ENCODE measurements at places on chromosomes 11 and 22.

DNA sequence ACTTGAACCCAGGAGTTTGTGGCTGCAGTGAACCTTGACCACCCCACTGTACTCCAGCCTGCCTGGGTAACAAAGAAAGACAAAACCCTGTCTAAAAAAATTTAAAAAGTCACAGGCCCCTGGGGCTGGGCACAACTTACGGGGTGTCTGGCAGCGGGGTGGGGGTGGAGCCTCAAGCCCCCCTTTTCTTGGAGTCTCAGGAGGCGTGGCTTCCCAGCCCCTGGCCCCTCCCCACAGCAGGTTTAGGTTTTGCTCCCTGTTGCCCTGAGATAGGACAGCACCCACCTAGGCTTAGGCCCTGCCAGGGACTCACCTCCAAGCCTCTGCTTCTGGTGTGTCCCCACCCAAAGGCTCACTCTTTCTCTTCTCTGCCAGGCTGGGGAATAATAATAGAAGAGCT lies 22.4 kb downstream of the MGAT3 start:
- DNase-seq, result no peak

DNA sequence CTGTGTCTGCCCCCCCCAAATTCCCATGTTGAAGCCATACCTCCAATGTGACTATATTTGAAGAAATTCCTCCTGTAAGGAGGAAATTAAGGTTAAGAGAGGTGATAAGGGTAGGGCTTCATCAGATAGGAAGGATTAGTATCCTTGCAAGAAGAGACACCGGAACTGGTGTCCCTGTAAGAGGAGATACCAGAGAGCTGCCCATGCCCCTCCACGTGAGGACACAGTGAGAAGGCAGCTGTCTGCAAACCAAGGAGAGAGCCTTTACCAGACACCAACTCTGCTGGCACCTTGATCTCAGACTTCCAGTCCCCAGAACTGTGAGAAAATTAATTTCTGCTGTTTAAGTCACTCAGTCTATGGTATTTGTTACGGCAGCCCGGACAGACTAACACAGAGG lies 109.3 kb downstream of the ARFGAP2 start:
- no peak for DNase-seq

DNA sequence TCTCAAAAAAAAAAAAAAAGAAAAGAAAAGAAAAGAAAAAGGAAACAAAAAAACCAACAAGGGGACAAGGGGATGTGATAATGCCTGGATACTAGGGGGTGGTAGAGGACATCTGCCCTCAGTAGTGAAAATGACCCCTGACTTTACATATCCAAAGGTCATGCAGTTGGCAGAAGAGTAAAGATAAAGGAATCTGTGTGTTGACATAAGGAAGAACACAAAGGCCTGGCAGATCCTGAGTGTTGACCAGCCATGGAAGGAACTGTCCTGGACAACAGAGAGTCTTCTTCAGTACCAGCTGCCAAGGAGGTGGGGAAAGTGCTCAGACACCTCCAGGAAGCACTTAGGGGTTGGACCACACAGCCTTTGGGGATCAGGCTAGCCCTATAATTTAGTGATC lies 12.6 kb downstream of the SLC43A1 start:
- DNase-seq, result no peak

DNA sequence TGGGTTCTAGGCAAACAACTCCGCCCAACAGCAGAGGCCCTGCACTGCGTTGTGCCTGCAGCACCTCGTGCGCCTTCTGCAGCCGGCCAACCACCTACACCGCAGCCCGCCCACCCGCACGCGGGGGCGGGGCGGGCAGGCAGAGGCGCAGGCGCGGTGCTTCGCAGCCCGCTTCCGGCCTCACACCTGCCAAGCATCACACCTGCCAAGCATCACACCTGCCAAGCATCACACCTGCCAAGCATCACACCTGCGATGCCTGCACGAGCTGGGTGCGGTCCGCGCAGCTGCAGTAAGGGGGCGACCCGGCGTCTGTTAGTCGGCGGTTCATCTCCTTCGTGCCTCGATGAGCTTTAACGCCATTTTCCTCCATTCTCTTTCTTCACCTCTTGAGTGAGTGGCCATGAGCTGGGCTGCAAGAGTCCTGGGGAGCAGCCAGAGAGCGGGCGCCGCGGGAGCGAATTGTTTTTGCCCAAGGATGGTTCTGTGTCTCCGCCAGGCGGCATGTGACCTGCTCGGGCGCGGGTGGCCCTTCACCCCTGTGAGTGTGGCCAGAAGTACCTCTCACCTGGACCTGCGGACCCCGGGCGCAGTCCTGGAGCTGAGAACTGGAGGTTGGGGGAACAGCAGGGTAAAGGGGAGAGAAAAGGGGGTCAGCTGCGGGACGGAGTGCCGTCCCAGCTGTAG lies at the start of gene LDHAL6A:
Gene LDHAL6A (plus strand): TSS at position 171 of the 687 bp plus-strand sequence. CDS start 825 bp downstream, outside the sequence.
- no peak for DNase-seq

DNA sequence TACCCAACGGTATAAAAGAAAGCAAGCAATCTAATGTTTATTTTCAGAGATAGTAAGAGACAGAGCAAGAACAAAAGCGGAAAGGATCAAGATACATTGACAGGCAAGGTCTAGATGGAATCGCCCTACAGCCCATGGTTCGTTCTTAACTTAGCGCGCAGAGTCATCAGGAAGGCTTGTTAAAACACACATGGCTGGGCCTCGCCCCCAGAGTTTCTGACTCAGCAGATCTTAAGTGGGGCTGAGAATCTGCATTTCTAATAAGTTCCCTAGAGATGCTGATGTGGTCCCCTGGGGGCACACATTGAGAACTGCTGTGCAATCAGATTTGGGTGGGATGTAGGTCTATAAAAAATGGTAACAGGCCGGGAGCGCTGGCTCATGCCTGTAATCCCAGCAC lies 35.8 kb upstream of the CHRM4 start:
- DNase-seq, result peak; percentile 7

DNA sequence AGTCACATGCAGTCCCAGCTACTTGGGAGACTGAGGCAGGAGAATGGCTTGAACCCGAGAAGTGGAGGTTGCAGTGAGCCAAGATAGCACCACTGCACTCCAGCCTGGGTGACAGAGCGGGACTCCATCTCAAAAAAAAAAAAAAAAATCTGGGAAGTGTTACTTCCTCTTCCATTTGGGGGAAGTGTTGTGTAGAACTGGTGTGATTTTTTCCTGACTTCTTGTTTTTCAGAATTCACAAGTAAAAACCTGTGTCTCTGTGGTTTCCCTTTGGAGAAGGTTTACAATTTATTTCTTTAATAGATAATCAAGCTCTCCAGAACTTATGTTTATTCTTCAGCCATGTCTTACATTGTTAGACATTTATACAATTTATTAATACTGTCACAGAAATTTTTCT lies 396.1 kb downstream of the BRD1 start:
- no peak for DNase-seq

DNA sequence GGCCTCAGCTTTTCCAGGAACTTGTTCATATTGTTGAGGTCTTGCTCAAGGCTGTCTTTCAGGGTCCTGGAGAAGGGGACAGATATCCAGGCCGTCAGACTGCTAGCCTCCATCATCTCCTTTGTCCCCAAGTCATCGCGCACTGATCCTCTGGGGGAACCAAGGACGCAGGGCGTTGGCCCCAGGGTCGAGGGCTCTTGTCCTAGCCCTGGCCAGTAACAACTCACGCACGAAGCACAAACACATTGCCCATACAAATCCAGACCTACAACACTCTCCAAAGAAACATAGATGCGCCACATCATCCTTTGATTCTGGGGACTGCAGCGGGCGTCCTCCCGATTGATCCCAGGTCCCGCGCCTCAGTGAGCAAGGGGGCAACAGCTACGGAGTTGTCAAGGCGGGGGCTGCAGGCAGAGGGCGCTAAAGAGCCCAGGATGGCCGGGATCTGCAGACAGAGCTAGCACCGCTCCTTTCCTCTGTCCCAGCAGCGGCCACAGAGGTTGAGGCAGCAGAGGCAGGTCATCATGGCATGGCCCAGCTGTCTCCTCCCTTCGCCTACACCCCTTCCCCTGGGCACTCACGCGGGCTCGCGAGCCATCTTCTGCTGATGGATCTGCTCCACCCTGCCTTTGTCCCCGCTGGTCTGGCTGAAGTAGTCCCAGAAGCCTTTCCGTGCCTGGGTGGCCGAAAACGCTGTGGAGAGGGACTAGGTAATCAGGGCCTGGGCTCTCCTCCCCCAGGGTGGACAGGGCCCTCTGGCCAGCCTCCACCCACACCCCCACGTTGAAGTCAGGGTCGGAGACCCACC lies 472 bp downstream of the APOA5 start:
- DNase-seq, result peak; percentile 71

GRCh38 chr22:49242480-49242879 lies 585.2 kb downstream of the BRD1 start:
- DNase-seq, result no peak

DNA sequence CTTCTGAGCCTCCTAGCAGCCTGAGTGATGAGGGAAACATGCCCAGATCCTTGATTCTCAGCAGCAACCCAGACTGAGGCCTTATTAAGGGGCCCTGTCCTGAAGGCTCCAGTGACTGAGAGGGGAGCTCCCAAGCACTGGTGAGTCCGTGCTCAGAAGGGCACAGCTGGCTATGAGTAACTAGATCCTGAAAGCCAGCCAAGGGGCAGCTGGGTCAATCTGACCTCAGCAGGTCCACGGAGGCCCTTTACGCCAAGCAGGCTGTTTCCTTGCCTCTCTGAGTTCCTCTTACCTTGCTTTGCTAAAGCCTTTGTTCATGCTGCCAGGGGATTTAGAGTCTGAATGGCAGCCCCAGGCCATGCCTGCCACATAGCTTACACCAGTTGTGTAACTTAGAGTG lies 19.3 kb upstream of the MIEF1 start:
- DNase-seq, result no peak

- DNase-seq, result no peak
These were observed 216.5 kb downstream of the DYNC2H1 start for GRCh38 chr11:103325686-103326069.

- peak; percentile 11 for DNase-seq
These were observed 37.1 kb downstream of the SVIP start for GRCh38 chr11:22792497-22792896.

- DNase-seq, result peak; percentile 80
These were observed 6.9 kb downstream of the AQP11 start for GRCh38 chr11:77596626-77597025.

- DNase-seq, result peak; percentile 83
These were observed 10.2 kb upstream of the P4HA3 start for GRCh38 chr11:74321487-74322188.

DNA sequence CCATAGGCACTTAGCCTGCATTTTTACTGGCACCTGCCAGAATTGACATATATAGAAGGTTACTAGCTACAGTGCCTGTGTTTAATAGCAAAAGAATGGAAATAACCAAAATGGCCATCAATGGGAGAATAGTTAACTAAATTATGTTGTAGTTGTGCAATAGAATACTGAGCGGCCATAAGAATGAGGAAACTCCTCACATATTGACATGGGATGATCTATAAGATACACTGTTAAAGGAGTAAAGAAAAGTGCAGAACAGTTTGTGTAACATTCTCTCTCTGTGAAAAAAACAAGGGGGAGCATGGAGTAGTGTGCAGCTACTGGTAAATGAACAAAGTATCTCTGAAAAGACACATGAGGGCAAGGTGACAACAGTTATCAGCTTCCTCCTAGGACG lies 21.5 kb downstream of the ARAP1 start:
- no peak for DNase-seq

DNA sequence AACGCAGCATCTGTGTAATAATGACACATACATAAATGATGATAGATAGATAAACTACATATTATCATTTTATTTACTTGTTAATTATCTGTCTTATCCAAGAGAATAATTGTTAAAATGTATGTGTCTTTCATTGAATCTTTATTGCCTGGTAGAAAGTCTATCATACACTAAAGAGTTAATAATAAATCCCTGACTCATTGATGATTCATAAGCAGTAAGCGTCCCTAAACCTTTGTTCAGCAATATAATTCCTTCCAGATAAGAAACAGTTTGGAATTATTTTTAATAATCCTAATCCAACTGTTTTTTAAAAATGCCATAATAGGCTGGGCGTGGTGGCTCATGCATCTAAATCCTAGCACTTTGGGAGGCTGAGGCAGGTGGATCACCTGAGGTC lies 655.6 kb upstream of the CNTN5 start:
- DNase-seq, result no peak

GRCh38 chr11:116281173-116282160 lies 491.3 kb downstream of the BUD13 start:
- no peak for DNase-seq

DNA sequence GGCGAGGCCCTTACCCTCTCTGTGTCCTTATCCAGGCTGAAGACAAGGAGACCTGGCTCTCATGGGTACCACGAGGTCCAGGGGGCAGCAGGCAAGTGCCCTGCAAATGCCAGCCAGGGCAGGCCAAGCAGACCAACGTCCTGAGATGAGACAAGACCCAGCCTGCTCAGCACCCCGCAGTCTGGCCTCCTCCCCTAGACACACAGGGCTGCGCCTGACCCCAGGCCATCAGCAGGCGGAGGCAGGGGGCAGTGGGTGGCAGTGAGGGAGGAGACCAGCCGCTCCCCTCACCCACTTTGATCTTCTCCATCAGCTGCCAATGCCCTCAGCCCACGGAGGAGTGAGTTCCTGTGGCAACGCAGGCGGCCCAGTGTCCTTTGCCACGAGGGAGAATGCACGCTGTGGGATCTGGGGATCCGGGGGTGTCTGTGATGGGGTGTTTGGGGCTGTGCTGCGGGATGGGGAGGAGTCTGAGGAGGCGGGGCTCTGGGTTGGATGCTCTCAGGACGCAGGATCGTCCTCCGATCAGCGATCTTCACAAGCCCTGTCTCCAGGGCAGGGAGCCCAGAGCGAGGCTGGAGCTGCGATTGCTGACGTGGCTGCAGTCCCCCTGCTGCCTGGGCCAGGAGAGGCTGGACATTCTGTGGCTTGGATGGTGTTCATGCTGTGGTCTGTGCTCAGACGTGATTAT lies 30.5 kb upstream of the PPARA start:
- DNase-seq, result peak; percentile 88

DNA sequence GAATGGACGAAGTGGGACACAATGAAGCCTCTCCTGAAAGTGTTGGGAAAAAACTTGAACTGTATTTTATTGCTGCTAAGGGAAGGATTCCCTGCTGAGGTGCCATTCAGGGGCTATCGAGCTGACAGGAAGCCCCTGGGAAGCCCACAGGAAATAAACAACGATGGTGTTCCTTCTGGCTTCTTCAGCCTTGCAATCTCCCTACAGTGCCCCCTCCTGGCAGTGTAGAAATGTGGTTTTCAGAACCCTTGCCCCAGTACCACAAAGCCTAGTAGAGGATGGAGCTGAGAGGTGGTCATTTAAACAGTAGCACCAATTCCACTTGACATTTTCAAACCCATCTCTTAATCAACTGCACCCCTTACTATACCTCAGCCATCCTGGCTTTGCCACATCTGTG lies 676.7 kb upstream of the ARHGAP42 start:
- DNase-seq, result no peak

DNA sequence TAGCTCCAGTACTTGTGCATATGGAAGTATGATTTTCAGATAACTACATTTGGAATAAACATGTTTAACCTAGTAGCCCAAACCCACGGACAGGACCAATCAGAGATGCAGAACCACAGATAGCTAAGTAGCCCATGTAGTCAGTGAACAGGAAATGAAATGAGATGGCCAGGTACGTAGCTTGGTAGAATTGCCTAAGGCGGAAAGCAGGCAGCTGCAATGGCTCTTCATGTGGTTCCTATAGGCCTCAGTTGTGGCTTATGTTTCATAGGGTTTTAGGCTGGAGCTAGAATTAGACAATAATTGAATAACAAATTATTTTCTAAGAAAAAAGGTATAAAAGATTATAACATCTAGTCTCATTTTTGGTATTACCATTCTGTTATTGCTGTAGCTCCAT lies 86.4 kb upstream of the B3GNT6 start:
- no peak for DNase-seq

- peak; percentile 52 for DNase-seq
These were observed 67.8 kb downstream of the ARHGEF12 start for GRCh38 chr11:120403966-120404365.
